ENCODE measurements at places on chromosomes 11 and 22.

GRCh38 chr11:114605370-114605769 is 9.8 kb upstream of the NXPE4 start:
- no peak for DNase-seq

GRCh38 chr22:37854946-37855345 is 5.7 kb downstream of the EIF3L start:
- no peak for DNase-seq

GRCh38 chr11:47337229-47337924 is 15.1 kb downstream of the MYBPC3 start:
- no peak for DNase-seq

GRCh38 chr22:26921726-26922125 is 264.3 kb downstream of the MIAT start:
- no peak for DNase-seq
